Naive B cell (primary cell): ENCODE measurements at places on chromosomes 13 and 19. TPM values are rescaled to one million over a fixed set of nuclear protein-coding genes. Genes with fewer than 3 reads are reported as not detected.

- DNase-seq = no peak
Observed at GRCh38 chr13:86922936-86923335, 748.2 kb upstream of the SLITRK5 start.

DNA sequence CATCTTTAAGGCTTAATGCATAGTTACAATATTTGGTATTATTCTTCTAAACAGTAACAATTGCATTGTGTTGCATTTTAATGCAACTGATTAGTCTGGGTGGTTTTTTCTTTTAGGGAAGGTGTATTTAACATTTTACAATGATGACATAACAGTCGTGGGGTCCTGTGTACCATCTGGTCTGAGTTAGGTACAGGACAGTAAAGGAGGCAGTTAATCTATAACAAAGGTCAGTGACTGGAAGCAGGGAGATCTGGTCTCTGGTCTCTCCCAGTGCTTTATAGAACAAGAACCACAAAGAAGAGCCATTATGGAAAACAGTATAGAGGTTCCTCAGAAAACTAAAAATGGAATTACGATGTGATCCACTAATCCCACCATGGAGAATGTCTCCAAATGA lies 2.7 kb upstream of the OR7G2 start:
- no peak for DNase-seq

DNA sequence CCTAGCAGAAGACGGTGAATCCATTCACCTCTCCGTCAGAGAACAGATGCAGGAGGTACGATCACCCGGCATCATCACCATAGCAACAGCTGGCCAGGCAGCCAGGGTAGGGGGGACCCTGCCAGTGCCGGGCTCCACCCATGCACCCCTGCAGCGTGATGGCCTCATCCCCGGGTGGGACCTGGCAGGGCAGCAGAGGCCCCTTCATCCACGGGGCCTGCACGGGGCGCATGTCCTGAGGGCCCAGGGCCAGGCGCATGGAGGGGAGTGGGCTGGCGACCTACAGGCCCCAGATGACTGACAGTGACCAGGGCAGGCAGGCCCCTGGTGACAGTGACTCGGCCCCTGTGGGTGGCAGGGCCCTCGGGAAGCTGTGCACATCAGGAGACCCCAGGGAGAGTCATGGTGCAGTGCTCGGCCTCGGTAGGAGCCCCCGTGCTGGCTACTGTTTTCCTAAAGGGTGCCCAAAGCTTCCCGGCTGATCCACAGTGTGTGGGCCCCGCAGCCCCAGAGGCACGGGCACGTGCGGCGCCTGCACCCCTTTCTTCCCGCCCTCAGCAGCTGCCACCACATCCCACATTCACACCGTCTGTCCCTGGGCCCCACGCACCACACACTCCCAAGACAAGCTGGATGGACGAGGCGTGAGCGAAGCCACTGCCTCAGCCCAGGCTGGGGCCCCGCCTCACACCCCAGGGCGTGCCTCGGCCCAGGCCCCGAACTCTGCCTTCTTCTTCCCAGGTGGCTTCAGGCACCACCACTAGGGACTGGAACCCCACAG lies 4.8 kb downstream of the RNF126 start:
- DNase-seq = no peak

GRCh38 chr13:85549819-85550218 lies 249.4 kb downstream of the SLITRK6 start:
- DNase-seq = no peak

GRCh38 chr19:55251341-55252081 lies 7.3 kb downstream of the PPP6R1 start:
- peak; percentile 32 for DNase-seq

DNA sequence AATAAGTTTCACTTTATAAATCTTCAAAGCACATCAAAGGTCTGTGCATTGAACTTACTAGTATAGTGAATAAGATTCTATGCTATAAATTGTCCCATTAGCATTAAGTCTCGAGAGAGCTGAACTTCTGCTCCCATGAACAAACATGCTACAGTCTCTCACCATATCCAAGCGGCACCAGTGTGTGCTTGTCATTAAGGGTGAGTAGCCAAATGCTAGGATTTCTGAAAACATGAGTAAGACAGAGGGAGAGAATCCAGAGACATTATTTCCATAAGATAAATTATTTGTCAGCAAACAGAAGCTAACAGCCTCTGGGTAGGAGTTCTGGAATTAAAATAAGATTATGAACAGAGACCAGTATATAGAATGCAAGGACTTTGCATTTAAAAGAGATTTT lies 2882.5 kb downstream of the PCDH9 start:
- DNase-seq = no peak

The KCNRG gene
- polyA plus RNA-seq = 1.7 TPM

The BRME1 gene
- polyA plus RNA-seq = not detected

The CHAF1A gene
- 2.1 TPM for polyA plus RNA-seq

The LRRC8E gene
- polyA plus RNA-seq = not detected
